ENCODE measurements at places on chromosomes 2 and 18.

DNA sequence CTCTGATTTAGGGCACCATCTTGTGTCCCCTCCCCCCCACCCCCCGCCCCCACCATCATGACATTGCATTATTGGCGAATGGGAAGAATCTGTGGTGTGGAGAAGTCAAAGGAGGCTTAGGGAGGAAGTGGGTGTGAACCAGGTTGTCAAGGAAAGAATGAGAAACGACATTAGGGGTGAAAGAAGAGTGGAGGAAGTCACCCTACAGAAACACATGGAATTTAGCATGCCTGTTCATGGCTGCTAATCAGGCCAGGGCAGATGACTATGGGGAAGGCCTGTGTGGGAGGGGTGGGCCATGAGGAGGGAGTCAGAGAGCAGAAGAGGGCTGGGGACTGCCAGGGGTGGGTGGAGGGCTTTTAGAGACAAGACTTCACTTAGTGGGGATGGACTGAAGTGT lies 81.6 kb downstream of the AOX1 start:
- no peak for DNase-seq

DNA sequence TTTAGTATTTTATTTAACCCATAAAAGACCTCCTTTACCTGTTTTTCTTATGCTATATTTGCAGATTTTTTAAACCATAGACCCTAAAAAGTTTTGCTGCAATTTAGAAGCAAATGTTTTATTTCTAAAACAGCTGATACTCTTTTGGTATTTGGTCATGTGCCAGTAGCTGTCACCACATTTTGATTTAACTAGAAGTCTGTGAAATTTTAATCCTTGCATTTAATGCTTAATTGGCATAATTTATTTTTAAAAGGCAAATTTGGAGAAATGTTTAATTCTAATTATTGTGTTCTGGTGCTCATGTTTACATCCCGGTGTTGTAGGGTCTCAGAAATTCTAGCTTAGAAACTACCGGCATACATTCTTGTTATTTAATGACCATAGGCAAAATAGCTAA lies 111.8 kb downstream of the TTC27 start:
- no peak for DNase-seq

DNA sequence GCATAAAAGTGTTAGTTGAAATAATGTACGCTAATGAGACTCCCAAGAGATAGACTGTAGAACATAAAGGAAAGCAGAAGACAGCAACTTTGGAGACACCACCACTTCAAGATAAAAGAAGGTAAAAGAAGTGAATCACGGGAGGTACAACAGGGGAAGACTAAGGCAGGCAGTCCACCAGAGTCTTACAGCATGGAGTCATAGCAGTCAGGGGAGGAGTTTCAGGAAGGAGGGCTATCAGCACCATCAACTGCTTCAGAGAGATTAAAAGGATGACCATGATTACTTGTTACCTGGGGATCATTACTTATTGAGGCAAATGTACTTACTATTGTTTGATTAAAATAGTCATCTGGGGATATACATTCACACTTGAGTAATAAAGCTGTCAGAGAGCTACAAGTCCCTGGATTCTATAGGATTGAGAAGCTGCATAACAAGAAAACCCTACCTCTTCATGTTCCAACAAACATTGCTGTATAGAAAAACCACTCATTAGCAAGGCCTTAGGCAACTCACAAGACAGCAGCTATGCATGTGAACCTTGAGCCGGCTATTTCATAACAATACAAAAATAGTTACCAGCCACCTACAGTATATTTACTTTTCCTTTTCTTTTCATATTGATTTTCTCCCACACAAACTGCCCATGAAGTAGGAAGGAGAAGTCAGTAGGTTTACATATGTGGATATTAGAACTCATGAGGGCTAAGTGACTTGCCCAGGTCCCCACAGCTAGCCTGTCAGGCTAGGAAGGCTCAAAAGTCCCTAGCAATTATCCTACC lies 101.7 kb downstream of the PDE11A start:
- no peak for DNase-seq

DNA sequence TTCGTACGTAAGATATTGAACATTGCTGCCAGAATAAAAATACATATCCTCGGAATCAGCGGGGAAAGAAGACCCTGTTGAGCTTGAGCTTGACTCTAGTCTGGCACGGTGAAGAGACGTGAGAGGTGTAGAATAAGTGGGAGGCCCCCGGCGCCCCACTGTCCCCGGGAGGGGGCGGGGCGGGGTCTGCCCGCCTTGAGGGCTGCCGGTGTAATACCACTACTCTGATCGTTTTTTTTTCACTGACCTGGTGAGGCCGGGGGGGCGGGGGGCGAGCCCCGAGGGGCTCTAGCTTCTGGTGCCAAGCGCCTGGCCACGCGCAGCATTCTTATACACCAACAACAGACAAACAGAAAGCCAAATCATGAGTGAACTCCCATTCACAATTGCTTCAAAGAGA lies 324.0 kb upstream of the REG3G start:
- no peak for DNase-seq

DNA sequence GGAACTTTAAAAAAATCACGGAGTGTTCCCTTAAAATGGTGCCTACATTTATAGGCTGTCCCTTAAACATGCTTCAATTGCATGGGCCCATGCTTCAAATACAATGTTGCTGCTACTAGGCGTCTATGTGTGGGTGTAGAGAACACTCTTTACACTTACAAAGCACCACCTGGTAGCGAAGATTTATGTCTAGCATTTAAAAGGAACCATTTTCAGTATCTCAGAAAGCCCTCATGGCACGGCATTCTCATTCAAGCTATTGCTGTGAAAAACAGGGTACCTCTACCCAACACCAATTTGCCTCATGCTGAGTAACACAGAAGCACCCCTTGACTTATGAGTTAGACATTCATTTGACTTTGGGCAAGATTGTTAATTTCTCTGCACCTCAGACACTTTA lies 112.9 kb upstream of the CNTNAP5 start:
- no peak for DNase-seq

Data from GM03348 (cell line).